Fibroblast of skin of left quadriceps (primary cell): ENCODE measurements at places on chromosomes 6 and 20.

- DNase-seq: no peak
These were observed 156.4 kb downstream of the OR2B2 start for GRCh38 chr6:27755768-27756167.

- no peak for DNase-seq
These were observed 69.7 kb downstream of the TNFAIP3 start for GRCh38 chr6:137936798-137937197.

GRCh38 chr20:54086507-54087039, 16.2 kb upstream of the BCAS1 start:
- peak; percentile 32 for DNase-seq

DNA sequence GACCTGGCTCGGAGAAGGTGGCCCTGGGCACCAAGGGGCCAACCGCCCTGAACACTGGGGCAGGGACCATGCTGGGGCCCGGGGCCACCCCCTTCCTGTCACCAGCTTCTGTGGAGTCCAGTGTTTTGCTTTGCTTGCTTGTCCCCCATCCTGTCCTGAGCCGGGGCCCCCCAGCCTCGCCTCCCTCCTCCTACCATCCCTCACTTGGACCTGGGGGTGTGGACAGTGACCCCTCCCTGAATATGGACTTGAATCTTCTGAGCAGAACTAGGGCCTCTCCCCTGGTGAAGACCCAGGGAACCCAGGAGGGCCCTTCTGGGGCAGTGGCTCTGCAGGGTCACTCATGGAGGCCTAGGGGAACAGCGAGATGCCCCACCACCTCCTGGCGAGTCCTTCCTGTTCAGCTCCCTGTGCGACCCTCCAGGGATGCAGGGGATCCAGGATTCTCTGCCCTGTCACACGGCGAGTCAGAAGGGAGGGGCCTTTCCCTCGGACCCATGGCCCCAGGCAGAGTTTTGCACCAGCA, 41.6 kb downstream of the VSTM2L start:
- no peak for DNase-seq

GRCh38 chr6:133170602-133171001, 70.6 kb upstream of the EYA4 start:
- no peak for DNase-seq

DNA sequence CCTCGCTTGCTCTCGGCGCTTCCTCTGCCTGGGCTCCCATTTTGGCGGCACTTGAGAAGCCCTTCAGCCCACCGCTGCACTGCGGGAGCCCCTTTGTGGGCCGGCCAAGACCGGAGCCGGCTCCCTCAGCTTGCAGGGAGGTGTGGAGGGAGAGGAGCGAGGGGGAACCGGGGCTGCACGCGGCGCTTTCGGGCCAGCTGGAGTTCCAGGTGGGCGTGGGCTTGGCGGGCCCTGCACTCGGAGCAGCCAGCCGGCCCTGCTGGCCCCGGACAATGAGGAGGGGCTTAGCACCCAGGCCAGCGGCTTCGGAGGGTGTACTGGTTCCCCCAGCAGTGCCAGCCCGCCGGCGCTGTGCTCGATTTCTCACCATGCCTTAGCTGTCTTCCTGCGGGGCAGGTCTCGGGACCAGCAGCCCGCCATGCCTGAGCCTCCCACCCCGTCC, 10.2 kb upstream of the SRPK1 start:
- DNase-seq: no peak

DNA sequence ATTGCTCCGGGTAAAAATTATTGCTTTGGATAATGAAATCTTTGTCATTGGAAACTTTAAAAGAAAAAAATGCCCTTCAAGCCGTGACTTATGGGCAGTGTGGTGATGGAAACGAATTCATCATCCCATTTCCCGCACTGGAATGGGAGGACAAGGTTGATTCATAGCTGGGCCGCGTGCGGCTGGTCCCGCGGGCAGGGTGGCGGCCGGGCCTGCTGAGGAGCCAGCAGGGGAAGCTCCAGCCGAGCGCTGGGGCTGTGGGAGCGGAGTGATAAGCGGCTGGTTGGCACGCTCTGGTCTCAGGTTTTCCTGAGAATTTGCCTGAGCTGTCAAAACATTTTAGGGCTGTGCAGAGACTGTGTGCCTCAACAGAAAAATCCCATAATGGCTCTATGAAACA, 351.7 kb downstream of the CDC5L start:
- peak; percentile 34 for DNase-seq

DNA sequence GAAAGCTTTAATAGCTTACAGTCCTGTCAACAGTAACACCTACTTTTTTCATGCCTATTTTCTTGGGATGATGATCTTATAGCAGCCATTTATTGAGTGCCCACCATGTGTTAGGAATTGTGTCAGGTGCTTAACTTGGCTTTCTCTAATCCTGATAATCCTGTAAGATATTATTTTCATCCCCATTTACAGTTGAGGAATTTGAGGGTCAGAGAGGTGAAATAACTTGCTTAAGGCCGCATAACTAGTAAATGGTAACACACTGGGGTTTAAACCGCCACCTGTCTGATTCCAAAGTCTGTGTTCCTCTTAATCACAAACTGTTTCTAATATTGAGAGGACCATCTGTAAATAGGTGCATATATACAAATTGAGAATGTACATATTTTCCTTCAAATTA, 55.5 kb downstream of the NCOA3 start:
- no peak for DNase-seq

- DNase-seq: no peak
These were observed 9.1 kb downstream of the PKIB start for GRCh38 chr6:122619309-122619708.

DNA sequence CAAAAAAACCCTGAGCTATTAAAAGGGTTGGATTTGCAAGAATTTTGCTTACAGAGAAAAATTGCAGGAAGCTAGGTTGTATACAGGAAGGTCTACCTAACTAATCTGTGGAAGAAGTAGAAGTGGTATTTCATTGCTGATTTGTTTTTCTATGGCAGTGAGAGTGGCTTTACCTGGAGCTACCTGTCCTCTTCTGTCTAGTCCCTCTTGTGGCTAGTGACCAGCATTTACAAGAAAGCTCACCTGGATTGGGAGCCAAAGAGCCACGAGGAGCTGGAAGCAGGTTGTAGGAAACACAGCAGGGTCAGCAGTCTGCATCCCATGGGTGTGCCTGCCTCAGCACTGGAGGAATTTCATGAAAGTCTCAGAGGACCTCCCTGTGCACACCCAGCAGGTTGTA, 120.3 kb upstream of the RALGAPA2 start:
- no peak for DNase-seq

DNA sequence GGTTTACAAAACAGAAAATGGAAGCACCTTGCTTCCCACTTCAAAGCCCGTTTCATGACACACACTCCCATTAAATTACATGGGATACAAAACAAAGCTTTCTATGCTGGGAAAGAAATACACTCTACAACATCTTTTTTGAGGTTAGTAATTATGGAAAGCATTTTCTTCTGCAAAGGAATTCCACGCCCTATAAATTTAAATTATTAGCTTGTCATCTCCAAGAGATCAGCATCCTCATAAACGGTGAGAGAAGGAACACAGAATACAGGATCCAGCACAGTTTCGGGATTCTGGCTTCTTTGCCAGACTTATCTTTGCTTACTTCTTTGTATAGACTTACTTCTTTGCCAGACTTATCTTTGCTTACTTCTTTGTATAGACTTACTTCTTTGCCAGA, 1.3 kb upstream of the SMPDL3A start:
- DNase-seq: peak; percentile 60

DNA sequence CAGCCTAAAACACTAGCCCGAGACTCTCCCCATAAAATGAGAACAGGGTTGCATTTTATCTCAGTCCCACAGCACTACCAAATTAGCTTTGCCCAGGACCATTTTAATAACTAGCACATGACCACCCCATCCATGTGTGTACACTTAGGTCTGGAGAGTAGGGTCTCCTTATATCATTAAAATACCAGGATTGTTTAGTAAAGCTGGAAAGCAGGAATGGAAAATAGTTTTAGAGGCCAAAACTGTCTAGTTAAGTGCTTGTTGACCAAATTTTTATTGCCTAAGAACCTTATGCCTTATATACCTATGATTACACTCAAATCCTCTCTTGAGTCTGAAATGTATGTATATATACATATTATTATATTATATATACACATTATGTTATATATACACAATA, 608.4 kb downstream of the HDGFL1 start:
- DNase-seq: no peak

- no peak for DNase-seq
These were observed 78.3 kb downstream of the ME1 start for GRCh38 chr6:83352424-83353061.

- no peak for DNase-seq
These were observed 75.4 kb upstream of the EEF1E1 start for GRCh38 chr6:8177721-8178120.

- no peak for DNase-seq
These were observed 432.4 kb downstream of the BMP2 start for GRCh38 chr20:7199861-7200260.

DNA sequence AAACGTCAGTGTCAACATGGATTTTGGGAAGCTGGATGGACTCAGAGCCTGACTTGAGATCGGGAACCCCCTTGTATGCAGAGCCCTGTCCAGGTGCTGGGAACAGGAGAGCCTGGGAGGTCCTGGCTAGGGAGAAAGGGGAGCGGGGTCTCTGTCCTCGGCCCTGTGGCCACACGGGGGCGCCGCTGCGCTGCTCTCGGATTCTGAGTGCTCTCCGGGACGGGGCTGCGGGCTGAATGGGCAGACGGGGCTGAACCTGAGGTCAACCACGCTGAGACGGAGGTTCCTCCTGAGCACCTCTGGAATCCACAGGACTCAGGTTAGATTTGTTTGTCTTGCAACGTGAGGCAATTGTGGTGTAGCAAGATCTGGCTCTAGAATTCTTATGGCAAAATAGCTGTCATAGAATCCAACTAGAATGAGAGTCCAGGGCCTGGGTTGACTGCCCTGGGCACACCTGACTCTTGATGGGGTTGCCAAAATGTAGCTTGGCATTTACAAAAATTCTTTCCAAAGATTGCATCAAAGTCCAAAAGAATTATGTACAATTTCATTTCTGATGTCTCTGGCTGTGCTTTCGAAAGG, 20.6 kb upstream of the HLA-F start:
- DNase-seq: no peak

GRCh38 chr6:13689511-13690256, 22.0 kb downstream of the RANBP9 start:
- no peak for DNase-seq

- no peak for DNase-seq
These were observed 38.3 kb upstream of the PDYN start for GRCh38 chr20:2032168-2032567.

DNA sequence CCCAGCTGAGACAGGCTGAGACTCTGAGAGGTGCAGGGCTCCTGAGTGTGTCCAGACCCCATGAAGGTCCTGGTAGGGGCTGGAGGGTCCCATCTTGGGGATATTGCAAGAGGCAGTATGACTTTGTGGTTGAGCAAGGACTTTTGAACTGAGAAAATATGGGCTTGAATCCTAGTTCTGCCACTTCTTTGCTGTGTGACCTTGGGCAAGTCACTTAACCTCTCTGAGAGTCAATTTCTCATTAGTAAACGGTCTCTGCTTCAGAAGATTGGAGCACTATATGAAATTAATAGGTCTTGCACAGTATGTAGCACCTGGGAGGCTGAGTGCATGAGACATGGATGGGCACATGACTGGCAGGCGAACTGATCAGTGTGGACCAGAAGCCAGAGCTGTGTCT, 42.7 kb downstream of the TFEB start:
- DNase-seq: no peak

GRCh38 chr6:148407372-148407771, 64.7 kb downstream of the SASH1 start:
- peak; percentile 94 for DNase-seq

DNA sequence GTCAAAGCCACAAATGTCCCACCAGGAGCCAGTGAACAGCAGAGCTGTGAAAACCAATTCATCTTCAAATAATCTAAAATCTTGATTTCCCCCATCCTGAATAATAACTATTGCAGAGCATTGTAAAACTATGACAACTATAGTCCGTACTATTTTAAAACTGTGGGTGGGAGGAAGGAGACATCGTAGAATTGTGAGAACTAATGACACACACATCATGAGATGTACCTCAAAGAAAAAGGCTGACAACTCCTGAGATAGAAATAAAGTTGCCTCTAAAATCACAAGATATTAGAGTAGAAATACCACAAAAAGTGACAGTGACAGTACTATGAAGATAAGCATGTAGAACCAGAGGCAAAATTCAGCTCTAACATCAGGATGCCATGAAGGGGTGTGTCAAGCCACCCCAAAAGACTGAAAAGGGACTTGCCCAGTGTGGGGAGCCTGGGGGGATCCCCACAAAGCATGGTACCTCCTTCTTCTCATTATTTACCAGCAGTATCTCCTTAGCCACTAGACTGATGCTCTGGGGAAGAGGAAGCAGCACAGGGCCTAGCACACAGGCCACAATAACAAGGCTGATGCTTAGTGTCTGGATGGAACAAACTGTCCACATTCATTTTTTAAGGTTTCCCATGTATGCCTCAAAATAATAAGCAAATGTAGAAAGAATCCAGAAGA, 13.4 kb downstream of the NAPB start:
- DNase-seq: no peak

- no peak for DNase-seq
These were observed 46.0 kb upstream of the OR14J1 start for GRCh38 chr6:29255530-29255929.
